Midbrain (tissue), 1 donor: ENCODE measurements at places on chromosomes 2 and 18.
A peak's percentile ranks its signal among the peaks of the same experiment; 100 is the strongest.

DNA sequence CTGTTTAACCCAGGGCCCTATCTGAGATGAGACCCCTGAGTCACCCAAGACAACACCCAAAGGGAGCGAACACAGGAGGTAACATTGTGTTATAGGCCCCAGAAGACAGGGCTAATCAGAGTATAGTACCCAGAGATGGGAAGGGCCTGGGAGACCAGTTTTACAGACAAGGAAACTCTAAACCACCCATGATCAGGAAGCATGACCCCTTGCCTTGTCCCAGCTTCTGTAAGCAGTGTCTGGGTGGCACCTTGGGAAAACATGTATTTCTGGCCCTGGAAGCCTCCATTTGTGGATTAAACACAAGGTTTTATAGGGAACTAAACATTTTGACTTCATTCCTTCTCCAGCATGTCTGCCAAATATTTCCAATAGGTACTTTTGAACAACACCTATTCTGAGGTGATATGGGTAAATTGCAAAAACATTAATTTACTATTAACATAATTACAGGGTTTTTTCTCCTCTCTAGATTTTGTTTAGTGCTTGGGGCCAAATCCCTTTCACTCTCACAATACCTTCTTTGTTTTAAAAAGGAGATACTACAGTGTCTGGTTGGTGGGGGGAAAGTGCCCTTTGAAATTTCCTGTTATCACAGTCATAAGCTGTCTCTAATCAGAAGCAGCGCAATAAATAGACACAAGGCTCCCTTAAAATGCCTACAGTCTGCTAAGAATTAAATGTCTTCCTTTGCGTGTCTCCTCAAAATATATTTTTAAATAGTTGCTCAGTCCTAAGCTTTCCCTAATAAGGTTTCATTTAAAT lies 341.1 kb downstream of the BCL11A start:
- no peak for DNase-seq

GRCh38 chr18:46601141-46601805 lies 55.7 kb downstream of the LOXHD1 start:
- DNase-seq = no peak

GRCh38 chr2:191315365-191315752 lies 70.2 kb downstream of the MYO1B start:
- no peak for DNase-seq

DNA sequence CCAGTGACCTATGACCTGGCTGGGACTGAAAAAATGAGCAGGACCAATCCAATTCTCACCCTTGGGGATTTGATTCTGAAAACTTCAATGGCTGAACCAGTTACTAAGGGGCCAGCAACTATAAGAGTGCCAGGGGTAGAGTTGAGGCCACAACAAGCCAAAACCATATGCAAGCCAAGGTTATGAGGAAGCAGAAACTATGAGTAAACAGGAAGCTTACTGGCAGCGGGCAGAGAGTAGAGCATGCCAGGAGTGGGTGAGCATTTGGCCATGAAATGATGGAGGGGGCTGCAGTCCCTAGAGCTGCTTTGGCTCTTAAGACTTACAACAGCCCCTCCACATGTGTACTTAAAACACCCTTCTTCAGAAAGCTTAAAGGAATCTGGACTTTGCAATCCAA lies 82.4 kb downstream of the RBMS1 start:
- no peak for DNase-seq

GRCh38 chr18:58502628-58503027 lies 126.3 kb downstream of the ALPK2 start:
- DNase-seq = no peak

DNA sequence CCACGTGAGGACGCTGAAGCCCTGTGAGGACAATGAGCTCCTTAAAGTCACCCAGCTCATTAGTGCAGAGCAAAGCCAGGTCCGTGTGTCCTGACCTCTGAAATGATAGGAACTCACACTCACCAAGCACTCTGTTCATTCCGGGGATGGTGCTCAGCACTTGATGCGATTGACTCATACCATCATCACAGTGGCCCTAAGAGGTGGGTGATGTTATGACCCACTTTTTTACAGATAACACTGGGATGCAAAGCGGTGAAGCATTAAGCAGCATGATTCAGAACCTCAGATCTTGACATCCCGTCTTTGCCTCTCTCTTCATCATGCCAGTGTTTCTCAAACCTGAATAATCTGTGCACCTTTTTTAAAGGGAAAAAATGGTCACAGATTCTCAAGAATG lies 234.8 kb downstream of the ALPK2 start:
- no peak for DNase-seq

GRCh38 chr18:47912343-47912742 lies 18.1 kb downstream of the SMAD2 start:
- DNase-seq = peak; percentile 61

DNA sequence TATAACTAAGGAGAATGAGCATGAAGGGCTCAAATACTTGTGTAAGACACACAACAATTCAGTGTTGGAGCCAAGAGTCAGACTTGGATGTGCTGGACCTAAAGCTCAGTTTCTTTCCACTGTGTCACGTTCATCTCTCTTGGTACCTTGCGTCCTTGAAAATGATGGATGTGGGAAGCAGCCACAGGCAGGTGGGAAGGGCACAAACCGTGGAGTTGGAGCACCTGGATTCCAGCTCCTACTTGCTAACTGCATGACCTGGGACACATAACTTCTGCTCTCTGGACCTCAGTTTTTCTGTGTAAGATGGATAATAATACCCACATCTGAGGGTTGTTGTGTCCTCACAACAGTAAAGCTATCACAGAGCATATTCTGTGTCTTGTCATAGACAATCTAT lies 53.1 kb upstream of the PPP1CB start:
- no peak for DNase-seq

- DNase-seq = no peak
These were observed 100.8 kb upstream of the CNGA3 start for GRCh38 chr2:98245491-98245890.

GRCh38 chr2:150595803-150596470 lies 108.5 kb upstream of the RND3 start:
- DNase-seq = no peak

DNA sequence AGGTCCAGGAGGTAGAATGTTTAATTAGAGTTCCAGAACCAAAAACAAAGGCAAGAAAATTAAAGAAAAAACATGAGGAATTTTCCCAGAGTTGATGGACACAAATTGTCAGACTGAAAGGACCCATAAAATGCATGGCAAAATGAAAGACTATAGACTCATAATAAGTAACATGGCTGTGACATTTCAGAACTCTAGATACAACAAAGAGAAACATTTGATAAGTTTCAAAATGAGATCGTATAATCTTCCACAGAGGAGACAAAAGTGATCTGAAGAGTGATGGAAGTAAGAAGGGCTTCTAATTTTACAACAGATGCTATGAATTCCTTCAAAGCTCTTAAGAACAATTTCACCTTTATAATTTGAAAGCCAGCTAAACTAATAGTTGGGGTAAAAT lies 20.4 kb downstream of the ORC4 start:
- no peak for DNase-seq

DNA sequence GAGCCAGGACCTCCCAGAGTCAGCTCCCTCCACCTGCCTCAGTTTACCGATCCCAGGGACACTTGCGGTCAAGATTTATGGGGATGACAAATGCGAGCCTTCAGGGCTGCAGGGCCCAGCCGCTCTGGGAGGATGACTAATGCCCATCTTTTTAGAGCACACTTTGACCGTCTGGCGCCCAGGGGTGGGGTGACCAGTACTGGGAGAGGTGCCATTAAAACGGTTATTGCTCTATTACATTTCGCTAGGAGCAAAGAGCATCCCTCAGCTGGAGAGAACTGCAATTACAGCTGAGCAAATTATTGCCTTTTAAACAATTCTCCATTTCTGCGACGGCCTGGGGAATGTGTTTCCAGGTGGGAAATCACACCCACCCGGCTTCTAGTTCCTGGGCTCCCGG lies 42.6 kb upstream of the HPCAL1 start:
- no peak for DNase-seq

DNA sequence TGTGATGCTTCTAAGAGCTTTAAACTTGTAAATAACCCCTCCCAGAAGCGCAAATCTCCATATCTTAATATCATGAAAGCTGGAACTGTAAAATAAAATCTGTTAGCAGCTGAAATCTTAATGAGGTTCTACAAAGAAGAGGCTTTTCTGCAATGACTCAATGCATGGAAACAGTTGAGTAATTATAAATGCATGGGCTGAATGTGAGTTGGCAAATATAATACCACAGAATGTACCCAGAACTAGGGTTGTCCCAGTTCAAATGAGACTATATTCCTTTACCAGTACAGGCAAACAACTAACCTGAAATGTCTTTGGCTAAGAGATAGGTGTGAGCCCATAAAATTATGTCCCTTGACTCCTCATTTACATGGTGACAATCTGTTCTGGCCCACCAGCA lies 52.9 kb downstream of the SATB2 start:
- DNase-seq = no peak

DNA sequence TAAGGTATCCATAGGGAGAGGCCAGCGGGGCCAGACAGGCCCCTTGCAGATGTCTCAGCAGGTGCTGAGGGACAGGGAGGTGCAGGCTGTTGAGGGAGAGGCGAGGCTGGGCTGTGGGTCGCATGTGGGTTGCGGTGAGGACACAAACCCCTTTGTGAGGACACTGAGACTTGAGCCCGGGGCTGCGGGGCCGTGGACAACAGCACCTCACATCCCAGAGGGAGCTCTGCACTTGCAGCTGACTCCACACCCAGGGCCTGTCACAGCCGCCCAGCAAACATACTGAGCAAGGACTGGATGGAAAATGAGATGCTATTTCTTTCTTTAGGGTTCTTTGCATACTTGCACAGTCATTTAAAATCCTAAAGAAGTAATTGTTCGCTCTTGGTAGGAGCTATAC lies 95.3 kb upstream of the NFATC1 start:
- DNase-seq = no peak

GRCh38 chr2:235538144-235538639 lies 44.3 kb downstream of the AGAP1 start:
- DNase-seq = no peak

DNA sequence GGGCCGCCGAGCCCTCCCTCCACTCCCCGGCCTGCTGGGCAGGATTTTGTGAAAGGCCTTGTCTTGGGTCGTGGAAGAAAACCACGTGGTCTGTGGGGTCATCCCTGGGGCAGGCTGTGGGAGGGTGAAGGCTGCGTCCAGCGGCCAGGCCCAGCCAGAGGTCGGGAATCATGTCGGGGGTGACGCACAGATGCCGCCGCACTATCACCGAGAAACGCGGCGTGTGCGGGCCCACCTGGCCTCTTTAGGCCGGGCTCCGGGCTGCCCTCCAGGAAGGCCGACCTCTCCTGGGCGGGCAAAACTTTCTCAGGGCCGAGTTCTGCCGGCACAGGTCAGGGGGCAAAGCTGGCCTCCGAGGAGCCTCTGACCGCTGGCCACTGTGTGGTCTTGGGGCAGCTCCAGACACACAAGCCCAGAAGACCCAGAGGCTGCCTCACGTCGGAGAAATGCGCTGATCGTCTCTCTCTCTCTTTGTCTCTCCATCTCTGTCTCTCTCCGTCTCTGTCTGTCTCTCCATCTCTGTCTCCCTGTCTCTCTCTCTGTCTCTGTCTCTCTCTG lies 28.4 kb downstream of the NFATC1 start:
- DNase-seq = no peak
